SJSA1 (cell line): ENCODE measurements at places on chromosomes 7 and 10.

DNA sequence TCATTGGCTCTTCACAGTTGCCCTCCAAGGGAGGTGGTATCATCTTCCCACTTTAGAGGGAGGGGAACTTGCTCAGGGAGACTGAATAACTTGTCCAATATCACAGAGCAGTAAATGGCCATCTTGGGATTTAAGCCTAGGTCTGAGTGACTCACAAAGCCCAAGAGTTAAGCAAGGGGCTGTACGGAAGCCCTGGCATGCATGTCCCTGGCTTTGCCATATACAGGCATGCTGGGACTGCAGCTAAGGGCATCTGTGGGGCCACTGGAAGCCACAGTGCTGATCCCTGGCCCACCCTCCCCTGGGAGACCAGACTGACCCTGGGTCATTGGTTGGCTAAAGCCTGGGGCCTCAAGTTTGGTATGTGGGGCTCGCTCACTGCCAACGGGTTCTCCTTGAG lies 3.1 kb downstream of the VSIR start:
- DNase-seq = no peak

GRCh38 chr7:142773937-142774744 lies 3.4 kb downstream of the PRSS2 start:
- no peak for DNase-seq

DNA sequence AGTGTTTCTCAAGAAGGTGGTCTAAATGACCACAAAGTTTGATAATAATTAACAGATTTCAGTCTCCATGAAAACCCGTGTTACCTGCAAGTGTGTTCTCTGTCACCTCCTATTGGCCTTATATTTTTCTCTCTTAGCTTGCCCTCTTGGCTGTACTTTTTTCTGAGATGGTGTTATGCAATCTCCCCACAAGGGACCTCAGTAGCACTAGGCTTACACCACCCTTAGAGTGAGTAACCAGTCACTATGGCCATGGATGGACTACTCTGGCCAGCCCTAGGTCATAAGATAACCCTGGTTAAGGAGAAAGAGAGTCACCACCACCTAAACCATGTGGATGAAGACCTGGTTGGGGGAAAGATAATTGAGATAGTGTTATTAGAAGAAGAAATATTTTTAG lies 76.8 kb downstream of the NPSR1 start:
- no peak for DNase-seq

GRCh38 chr10:87973635-87974034 lies 110.2 kb downstream of the PTEN start:
- DNase-seq = no peak

DNA sequence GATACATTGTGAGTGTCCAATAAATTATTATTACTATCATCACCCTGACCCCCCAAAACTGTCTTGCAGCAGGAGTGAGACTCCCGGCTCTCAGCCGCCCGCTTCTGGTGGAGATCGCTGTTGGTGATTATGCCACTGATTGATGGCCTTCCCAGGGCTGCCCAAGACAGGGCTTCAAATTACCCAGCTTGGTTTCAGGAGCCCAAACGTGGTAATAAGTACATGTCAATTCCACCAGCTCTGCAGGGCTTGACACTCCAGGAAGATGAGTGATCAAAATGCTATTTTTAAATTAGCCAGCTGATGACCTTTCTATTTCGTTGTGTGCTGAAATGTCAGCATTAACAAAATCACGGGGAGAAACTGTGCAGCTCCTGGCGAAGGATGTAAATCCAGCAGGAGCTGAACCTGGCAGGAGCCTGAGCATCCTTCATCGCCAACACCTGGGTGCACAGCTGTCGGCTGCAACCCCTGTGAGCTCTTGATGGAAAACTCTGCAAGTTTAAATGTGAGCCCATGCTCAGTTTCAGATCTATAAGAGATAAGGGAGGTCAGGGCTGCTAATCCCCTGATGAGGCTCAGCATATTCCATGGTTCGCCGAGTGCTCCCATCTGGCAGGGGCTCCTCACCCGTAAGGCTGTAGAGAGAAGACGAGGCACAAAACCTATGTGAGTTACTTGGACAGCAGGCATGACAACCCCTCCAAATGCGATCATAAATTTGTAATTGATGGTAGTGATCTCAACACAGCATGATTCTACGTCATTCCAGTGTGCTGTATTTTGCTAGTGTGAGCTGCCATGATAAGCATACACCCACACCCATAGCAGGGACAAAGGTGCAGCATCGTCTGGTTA lies 446.3 kb downstream of the TCERG1L start:
- no peak for DNase-seq

GRCh38 chr7:104040666-104041065 lies 51.2 kb upstream of the RELN start:
- no peak for DNase-seq

- DNase-seq = no peak
Measured at GRCh38 chr10:112296908-112297331, 13.7 kb downstream of the TECTB start.

- DNase-seq = no peak
Measured at GRCh38 chr7:129315960-129316359, 91.1 kb downstream of the AHCYL2 start.

DNA sequence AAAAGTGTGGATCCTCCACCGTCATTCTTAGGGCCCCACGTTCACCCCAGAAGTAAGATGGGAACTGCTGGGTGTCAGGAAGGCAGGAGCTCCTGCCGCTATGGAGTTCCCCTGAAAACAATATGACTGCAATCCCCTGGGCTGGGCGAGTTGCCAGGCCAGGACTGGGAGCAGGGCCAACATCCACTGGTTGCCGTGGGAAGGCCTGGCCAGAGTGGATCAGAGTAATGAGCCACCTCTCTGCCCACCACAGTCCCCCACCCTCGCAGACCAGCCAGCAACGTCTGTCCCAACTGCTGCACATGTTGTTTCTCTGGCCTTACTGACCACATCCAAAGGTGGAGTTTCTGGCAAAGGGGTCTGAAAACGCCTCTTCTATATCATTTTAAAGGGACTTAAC lies 86.6 kb downstream of the STRA8 start:
- DNase-seq = peak; percentile 72

DNA sequence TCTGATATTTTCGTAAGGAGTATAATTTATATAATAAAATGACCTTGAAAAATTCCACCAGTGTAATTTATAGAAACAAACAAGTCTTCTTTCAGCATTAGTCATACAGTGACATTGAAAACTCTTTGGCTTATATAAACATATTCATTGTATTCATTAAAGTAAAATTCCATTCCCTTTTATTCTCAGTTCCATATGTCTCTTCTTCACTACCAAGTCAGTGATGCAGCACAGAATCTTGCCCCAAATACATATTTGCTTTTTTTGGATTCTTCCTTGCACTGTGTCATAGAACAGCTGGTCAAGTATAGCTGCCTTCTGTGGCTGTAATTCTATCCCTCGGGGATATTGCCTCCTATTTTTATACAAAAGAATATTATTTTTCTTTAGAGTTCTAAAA lies 884.5 kb upstream of the POT1 start:
- DNase-seq = peak; percentile 0

DNA sequence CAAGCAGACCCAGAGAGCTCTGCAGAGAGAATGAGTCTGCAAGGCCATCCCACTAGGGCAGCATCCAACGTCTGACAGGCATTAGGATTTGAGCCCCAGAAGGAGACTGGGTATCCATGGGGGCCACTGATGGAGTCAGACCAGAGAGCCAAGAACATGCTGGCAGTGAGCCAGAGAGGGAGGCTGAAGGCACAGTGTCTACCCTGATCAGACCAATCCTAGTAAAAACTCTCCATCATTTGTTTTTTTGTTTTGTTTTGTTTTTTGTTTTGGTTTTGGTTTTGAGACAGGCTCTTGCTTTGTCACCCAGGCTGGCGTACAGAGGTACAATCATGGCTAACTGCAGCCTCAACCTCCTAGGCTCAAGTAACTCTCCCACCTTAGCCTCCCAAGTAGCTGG lies 133.1 kb upstream of the LYZL2 start:
- no peak for DNase-seq

GRCh38 chr7:46383605-46384004 lies 462.5 kb upstream of the IGFBP3 start:
- DNase-seq = no peak

DNA sequence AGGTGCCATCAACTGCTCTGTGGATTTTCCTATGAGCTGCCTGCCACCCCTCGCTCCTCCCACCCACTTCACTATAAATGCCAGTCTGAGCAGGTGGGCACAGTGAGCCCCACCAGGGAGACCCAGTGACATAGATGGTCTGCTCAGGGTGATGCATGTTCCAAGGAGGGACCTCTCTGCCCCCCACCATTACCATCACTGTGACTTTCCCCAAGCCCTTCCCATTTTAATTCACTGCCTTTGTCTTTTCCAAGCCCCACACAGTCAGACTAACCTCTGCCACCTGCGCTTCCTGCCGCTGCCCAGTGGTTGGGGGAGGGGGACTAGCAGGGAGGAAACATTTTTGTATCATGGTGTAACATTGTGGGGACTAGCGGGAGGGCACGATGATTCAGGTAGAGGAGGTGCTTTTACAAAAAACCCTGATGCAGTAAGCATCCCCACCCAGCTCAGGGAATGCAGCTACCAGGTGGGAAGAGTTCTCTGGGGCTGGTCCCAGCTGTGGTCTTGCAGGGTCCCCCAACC lies 24.6 kb downstream of the PRSS2 start:
- DNase-seq = no peak

GRCh38 chr10:120503689-120504088 lies 46.7 kb downstream of the PLPP4 start:
- no peak for DNase-seq

GRCh38 chr10:71381611-71382010 lies 15.1 kb upstream of the CDH23 start:
- DNase-seq = no peak

- DNase-seq = no peak
Measured at GRCh38 chr7:37110660-37111424, 337.8 kb downstream of the ELMO1 start.

GRCh38 chr10:71998840-71999194 lies 34.6 kb downstream of the CHST3 start:
- peak; percentile 91 for DNase-seq

- DNase-seq = no peak
Measured at GRCh38 chr10:129042776-129043595, 424.1 kb upstream of the MGMT start.

DNA sequence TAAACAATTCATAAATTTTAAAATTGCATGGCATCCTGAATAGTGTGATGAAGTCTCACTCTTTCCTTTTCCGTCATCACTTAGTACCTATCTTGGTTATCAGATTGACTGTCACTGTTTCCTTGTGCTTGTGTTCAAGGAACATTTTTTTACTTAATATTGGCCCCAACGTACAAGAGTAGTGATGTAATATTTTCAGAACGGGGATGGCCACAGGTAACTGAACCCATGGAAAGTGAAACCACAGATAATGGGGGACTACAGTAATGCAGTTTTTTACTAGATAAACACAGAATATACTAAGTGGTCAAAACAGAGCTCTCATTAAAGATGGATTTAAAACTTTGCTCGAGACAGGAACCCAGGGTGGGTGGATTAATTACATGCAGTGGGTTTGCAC lies 85.4 kb downstream of the MACC1 start:
- no peak for DNase-seq

GRCh38 chr7:111104710-111105109 lies 13.8 kb downstream of the LRRN3 start:
- no peak for DNase-seq
